ENCODE measurements at places on chromosomes 4 and X.
A peak's percentile ranks its signal among the peaks of the same experiment; 100 is the strongest.

- DNase-seq = no peak
These were observed 48.1 kb upstream of the CPLX1 start for GRCh38 chr4:874056-874455.

DNA sequence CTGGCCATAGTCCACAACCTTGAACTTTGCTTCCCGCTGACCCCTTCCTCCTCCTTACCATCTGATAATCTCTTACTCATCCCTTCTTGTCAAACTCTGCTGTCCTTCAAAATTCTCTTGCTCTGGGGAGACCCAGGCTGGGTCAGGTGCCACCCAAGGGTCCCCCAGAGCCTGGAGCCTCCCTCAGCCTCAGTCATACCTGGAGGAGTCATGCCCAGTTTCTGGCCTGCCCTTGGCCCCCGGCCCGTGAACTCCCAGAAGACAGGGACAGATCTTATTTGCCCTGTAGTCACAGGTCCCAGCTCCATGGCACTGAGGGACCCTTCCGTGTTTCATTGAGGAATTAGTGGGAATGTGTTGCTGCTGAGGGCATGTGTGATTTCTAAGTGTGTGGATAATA is 4.7 kb upstream of the GPR78 start:
- DNase-seq = no peak

- peak; percentile 74 for DNase-seq
These were observed 118.0 kb upstream of the EDNRA start for GRCh38 chr4:147362938-147363337.

GRCh38 chrX:10741550-10741949 is 121.2 kb upstream of the MID1 start:
- no peak for DNase-seq

DNA sequence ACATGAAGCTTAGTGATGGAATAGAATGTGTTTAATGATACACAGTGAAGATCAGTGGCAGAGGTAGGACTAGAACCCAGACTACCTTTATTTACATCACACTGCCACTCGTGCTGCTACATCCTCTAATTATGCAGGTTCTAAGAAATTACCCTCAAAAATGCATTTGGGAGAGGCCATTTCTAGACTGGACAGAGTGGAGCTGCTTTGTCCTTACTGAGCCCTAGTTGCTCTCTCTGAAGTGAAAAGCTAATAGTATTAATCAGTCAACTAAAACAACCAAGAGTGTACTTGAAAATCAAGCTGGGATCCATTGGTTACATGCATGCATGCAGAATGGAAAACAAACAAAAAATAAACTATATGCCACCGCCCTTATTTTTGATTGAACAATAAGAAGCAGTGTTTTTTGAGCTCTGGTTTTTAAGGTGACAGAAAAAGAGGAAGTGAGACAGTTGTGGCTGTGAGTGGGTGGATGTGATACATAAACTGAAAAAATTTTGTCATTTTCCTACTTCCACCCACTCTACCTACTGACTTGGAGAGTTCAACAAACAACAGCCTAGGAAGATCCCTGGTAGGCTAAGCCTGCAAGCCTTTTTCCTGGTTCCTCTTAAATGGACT is 6.8 kb upstream of the VSIG4 start:
- no peak for DNase-seq

GRCh38 chr4:21117541-21118180 is 417.4 kb downstream of the PACRGL start:
- DNase-seq = no peak

GRCh38 chr4:77496457-77496856 is 109.2 kb upstream of the CXCL13 start:
- no peak for DNase-seq

- no peak for DNase-seq
These were observed 276.3 kb upstream of the GALNT7 start for GRCh38 chr4:172892300-172892699.

DNA sequence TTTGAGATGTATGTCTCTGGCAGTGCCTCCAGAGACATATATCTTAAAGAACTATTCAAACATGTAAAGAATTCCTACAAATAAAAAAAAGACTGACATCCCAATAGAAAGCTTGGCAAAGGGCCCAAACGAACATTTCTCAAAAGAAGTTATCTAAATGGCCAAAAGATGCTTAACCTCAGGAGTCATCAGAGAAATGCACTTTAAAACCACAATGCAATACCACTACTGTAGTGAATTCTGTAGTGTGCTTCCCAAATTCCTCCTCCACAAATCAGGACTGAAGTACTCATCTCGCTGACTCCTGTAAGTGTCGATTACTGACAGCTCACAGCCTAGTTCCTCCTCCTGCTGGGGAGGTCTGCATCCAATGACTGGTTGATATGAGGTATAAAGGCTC is 129.0 kb upstream of the MAMLD1 start:
- peak; percentile 79 for DNase-seq

DNA sequence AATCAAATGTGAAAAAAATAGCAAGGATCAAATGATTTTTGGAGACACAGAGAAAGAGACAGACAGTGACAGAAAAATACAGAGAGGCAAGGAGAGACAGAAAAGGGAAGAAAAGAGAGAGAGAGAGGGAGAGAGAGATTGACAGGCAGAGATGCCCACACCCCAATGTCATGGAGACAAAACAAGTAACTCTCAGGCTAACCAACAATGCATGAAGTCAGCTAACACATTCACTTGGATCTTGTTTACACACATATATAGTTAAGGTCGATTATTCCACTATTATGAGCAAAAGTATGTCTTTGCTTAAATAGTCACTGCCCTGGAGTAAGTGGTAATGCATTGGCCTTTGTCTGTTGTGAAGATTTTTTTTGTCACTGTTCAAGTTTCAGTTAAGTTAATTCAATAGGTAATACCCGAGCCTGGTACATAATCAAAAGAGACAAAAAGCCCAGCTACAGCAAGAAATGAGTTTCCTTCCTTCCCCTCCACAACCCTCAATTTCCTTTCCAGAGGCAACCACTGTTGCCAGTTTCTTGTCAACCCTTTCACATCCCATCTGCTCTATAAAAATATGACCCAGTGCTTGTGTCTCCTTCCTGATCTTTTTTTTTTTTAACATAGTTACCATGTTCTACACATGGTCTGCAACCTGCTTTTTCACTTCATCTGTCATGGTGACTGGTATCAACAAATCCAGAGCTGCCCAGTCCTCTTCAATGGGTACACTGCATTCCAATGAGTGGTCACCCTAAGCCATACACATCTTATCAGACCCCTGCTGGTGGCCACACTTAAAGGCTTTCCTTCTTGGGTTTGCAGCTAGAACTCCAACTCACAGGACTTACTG is 52.1 kb downstream of the PROM1 start:
- DNase-seq = no peak

GRCh38 chr4:5724377-5724776 is 13.4 kb downstream of the EVC start:
- DNase-seq = no peak

DNA sequence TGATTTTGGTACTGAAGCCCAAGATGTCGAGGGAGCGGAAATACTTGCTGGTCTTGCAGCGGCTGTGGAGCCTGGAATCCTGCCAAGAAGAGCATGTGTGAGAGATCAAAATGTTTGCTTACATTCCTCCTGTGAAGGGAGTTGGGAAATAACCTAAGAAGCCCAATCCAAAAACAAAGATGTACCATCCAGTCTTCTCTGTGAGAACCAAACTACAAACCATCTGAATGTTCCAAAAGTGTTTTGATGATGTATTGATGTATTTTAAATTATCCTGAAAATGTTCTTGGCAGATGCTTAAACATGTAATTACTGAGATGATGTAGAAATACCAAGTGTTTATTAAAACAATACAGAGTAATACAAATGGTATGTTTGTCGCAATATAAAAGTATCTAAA is 10.1 kb upstream of the ADH1A start:
- peak; percentile 89 for DNase-seq

DNA sequence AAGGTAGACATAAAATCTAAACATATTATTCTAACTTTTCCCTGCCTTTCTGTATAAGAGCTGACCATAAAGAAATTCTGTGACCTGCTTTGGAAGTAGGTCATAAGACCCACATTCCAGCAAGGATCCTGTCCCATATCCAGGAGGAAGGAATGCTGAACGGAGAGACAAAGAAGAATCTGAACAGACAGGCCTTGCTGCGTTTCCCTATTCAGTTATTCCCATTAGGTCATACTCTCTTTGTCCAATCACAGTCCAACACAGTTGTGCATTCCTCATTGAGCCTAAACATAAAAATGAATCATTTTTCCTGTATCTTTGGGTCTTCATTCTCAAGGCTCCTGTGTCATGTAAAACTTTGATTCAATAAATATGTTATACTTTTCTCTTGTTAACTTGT is 287.6 kb upstream of the TAPT1 start:
- DNase-seq = peak; percentile 45

DNA sequence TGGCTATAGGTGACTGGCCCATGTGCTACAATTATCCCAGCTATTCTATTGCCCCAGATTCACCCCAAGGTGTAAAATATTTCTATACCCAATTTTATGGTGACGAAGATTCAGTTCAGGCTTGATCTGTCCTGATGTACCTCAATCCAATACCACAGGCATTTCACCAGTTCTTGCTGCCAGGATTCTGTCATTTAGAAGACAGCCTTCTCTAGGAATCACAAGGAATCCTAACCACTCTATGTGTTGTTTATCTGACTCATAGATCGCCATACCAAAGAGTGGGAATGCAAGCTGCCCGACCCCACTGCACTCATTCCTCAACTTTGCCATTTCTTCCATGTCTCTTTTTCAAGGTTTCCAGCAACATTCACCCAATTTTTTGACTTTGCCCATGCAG is 355.0 kb upstream of the EMCN start:
- peak; percentile 35 for DNase-seq

- DNase-seq = peak; percentile 1
These were observed 2.0 kb upstream of the CXorf66 start for GRCh38 chrX:139967300-139967699.

DNA sequence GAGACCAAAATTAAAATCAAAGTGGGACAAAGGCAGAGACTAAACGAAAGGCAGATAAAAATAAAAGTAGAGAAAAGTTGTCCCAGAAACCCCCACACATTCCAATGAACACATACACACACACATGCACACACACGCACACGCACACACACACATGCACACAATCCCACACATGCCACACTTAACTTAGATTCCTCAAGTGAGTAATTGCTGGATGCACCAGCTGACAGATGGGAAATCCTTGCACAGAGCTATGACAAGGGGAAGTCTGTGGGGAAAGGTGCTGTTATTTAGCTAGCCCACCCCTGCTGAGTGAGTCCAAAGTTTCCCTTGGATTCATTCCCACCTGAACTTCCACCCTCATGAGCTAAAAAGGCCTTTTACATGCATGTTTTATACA is 233.9 kb downstream of the RAB28 start:
- no peak for DNase-seq

DNA sequence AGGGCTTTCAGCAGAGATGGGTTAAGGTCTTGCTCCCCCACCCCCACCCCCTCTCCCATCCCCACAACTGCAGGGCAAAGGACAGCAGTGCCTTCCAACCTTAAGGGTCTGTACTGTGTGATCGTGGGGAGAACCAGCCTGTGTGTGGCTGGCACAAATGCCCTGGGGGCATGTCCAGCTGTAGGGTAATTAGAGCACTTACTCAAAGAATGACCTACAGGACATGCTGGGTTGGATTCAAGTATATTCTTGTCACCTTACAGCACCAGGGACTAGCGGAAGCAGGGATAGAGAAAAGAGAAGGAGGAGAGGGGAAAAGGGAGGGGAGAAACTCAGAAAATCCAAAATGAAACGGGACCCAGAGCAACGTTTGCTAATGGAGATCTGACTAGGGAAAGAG is 191.3 kb upstream of the GATB start:
- no peak for DNase-seq

DNA sequence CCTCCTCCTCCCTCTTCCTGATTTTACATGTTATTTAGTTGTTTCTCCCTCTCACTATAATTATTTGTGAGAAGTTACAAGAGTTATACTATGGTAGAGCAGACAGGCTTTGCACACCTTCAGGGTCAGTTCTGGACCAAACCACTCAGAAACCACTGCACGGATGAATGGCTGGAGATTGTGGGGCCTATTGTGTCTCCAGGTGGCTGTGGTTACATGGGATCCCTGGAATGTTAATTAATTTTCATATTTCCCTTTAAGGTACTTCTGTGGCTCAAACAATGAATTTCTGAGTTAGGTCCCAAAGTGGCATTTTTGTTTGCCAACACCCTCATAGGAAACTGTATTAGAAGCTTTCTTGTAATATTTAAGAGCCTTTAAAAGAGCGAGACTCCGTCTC is 151.9 kb downstream of the BMPR1B start:
- DNase-seq = no peak

DNA sequence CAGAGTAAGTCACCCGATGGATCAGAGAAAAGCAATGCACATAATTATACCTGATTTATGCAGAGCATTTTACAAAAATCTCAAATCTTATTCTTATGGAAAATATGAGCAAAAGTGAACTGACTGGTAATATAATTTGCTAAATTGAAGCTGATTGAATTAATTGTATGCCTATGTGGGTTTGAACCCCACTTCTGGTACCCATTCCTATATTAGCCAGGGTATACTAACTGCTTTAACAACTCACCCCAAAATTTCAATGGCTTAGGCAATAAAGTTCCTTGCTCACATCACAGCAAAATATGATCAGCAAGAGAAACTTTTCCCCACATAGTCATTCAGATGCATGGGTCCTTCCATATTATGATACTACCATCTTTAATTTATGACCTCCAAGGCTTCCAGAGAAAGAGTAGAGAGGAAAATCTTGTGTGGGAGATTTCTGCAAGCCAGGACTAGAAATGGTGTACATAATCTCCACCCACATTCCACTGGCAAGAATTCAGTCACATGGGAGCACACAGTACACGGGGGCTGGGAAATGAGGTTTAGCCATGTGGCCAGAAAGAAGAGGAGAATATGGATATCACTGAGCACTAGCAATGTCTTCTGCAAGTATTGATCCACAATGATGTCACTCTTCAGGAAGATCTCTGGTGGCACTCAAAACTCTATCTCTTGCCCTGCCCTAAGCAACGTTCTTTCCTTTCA is 640.7 kb downstream of the BCOR start:
- DNase-seq = no peak

- DNase-seq = peak; percentile 59
These were observed 35.3 kb downstream of the FRMD7 start for GRCh38 chrX:132092439-132093065.

DNA sequence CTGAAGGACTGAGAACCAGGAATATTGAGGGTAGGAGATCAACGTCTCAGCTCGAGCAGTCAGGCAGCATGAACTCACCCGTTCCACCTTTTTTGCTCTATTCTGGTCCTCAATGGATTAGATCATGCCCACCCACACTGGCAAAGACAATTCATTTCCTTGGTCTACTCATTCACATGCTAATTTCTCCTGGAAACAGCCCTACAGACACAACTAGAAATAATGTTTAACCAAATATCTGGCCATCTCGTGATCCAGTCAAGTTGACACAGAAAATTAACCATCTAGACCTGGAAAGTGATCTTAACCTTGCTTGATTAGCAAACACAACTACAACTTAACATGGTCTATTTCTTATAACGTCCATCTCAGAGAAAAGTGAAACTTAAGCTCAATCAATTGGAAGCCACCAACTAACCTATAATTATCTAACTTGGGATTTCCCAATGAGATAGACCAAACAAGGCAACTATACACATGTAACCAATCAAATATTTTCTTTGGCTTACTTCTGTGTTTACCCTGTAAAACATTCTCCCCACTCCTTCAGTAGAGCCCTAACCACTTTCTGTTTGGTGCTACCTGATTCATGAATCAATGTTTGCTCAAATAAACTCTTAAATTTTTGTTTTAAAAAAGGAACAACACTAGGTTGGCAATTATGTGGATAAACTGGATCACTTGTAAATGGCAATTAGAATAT is 69.7 kb upstream of the MAMLD1 start:
- no peak for DNase-seq

- no peak for DNase-seq
These were observed 135.6 kb upstream of the EPHA5 start for GRCh38 chr4:65805936-65806335.

GRCh38 chr4:23614284-23614892 is 275.5 kb downstream of the PPARGC1A start:
- DNase-seq = peak; percentile 23

All from fibroblast of skin of right biceps (primary cell).